ENCODE measurements at places on chromosomes 2 and 18.

- no peak for DNase-seq
Measured at GRCh38 chr2:33457556-33458247, 18.7 kb upstream of the RASGRP3 start.

DNA sequence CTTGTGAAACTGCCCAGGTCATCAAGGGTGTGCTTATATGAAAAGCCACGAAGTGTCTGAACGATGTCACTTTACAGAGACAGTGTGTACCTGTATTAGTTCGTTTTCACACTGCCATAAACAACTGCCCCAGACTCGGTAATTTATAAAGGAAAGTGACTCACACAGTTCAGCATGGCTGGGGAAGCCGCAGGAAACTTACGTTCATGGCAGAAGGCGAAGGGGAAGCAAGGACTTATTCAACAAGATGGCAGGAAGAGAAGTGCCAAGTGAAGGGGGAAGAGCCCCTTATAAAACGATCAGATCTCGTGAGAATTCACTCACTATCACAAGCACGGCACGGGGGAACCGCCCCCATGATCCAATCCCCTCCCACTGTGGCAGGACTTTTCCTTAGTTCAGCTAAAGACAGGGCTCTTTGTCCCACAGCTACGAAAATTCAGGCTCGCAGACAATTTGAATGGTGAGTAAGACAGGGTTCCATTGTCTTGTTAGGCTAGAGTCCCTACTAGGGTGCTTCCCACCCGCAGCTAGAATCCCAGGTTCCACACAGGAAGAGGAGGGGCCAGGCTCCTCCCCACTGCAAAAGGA is 20.1 kb downstream of the TMEM177 start:
- DNase-seq = no peak

GRCh38 chr18:2655178-2655953 is at the start of gene SMCHD1:
Gene SMCHD1, plus strand, starts transcription at chr18:2655726. Its CDS starts 350 bp downstream, at chr18:2656076.
- peak; percentile 42 for DNase-seq

DNA sequence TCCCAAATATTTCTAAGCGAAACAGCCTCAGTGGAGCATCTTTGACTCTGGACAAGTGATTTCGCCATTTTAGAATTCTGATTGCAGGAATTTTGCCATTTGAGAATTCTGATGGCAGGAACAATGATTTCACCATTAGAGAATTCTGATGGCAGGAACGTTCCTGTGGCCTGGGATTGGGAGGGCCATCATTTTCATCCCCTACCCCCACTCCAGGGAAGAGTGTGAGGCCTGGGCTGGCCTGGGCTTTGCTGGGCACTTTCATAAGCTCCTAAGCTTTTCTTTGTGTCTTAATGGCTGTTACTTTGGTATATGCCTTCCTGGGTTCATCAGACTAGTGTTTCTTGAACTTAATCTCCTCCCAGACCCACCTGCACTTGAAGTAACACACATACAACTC is 129.3 kb upstream of the EPAS1 start:
- no peak for DNase-seq

DNA sequence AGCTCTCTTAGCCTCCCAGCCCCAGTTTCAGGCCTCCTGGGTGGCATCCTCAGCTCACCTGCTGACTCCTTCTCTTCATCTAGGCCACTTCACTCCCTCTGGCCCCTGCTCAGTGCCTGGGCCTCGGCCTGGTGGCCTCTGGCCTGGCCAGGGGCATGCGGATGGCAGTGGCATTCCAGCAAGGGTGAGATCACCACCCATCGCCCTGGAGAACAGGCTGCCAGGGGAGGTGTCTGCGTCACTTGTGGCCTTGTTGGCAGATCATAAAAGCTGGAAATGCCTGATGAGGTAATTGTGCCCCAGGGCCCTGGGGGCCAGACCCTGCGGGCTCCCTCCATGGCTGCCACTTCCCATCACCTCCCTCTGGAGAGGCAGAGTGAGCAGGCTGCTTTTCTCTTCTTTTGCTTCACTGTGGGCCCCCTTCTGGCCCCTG is 72.5 kb upstream of the SMAD2 start:
- DNase-seq = no peak

- DNase-seq = no peak
Measured at GRCh38 chr2:3126911-3127621, 250.6 kb downstream of the EIPR1 start.

- no peak for DNase-seq
Measured at GRCh38 chr2:128410035-128410757, 91.5 kb upstream of the HS6ST1 start.

- no peak for DNase-seq
Measured at GRCh38 chr18:42033137-42033810, 78.2 kb downstream of the PIK3C3 start.

DNA sequence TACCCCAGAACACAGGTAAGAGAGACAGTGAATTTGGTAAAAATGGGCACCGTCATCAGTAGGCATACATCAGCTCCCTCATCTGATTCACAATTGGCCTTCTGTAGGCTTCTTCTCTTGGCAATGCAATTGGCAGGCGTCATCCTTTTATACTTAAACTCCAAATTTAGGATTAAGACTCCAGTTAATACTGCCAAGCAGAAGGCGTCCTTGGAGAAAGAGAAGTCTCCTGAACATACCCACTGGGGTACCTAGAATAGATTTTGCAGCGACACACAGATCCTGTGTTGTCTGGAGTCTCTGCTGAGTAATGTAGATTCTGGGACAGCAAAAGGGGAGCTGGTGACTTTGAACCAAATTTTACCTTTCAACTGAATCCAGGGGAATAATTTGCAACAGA is 592 bp upstream of the METAP1D start:
- no peak for DNase-seq

- DNase-seq = no peak
Measured at GRCh38 chr2:66789741-66790140, 354.8 kb downstream of the MEIS1 start.

- DNase-seq = peak; percentile 11
Measured at GRCh38 chr2:105545730-105546627, 147.1 kb upstream of the FHL2 start.

- no peak for DNase-seq
Measured at GRCh38 chr18:7577706-7578105, 10.6 kb downstream of the PTPRM start.

GRCh38 chr2:239642406-239643004 is 241.7 kb upstream of the HDAC4 start:
- DNase-seq = no peak

- no peak for DNase-seq
Measured at GRCh38 chr2:105929516-105929915, 184.8 kb downstream of the NCK2 start.

GRCh38 chr2:105886029-105886454 is 141.3 kb downstream of the NCK2 start:
- DNase-seq = peak; percentile 33

DNA sequence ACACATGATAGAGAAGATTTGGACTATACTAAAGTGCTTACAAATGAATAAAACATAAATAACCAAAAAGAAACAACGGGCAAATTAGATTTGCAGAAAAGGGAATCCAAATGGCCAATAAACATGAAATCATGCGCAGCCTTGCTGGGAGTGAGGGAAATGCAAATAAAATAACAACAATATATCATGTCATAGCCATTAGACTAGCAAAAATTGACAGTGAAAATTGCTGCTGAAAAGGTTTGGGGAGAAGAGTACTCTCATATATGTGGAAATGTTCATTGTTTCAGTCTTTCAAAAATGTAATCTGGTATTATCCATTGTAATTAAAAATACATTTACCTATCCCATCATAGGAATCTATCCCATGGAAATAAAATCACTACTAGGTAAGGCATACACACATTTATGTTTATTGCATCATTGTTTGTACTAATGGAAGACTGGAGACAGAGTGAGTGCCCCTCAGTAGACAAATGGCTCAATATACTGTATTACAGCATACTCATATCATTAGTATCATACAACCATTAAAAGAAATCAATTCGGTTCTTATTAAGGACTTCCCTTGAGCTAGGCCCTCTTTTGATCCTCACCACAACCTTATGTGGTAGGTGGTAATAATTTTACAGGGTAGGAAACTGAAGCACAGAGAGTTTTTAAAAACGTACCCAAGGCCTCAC is 94.1 kb upstream of the MSTN start:
- no peak for DNase-seq

DNA sequence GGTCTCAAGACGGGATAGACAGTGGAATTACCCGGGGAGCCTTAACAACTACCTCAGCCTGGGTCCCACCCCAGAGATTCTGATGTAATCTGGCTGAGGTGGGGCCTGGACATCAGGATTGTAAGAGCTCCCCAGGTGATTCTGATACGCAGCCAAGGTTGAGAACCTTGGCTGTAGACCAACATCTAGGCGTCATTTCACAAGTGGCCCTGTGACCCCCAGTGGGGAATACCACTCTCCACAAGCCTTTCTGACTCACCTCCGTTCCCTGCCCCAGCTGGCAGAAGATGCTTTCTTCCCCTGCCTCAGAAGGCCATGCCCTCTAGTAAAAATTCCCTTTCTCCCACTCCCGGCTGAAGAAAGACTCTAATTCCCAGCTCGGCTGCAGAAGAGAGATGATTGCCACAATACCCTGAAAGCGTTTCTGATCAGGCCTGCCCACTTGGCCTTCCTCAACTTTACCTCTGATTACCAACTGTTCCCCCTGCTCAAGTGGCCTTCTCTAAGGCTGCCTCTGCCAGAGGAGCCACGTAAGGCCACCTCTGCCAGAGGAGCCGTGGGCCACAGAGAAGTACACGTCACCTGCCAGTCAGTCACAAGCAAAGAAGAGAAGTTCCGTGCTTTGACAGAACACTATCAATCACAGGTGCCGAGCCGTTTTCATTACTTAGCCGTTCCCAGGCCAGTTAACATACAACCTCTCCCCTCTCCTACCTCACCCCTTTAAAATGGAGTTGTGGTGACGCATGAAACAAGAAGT is 116.8 kb upstream of the PKDCC start:
- DNase-seq = no peak
